ENCODE measurements at places on chromosomes 1 and 21.
A peak's percentile ranks its signal among the peaks of the same experiment; 100 is the strongest.

DNA sequence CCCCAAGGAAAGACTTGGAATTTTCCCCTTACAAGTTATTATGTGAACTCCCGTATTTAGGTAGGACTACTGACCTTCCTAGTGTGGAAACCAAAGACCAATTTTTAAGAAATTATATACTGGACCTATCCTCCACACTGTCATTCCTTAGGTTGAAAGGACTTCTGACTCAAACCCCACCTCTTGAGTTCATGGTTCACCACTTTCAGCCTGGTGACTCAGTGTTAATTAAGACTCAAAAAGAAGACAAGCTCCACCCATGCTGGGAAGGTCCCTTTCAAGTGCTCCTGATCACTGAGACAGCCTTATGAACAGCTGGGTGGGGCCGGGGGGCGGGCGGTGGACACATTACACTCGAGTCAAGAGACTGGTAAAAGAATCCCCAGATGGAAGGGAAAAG, 113.2 kb downstream of the LRRC53 start:
- no peak for DNase-seq

DNA sequence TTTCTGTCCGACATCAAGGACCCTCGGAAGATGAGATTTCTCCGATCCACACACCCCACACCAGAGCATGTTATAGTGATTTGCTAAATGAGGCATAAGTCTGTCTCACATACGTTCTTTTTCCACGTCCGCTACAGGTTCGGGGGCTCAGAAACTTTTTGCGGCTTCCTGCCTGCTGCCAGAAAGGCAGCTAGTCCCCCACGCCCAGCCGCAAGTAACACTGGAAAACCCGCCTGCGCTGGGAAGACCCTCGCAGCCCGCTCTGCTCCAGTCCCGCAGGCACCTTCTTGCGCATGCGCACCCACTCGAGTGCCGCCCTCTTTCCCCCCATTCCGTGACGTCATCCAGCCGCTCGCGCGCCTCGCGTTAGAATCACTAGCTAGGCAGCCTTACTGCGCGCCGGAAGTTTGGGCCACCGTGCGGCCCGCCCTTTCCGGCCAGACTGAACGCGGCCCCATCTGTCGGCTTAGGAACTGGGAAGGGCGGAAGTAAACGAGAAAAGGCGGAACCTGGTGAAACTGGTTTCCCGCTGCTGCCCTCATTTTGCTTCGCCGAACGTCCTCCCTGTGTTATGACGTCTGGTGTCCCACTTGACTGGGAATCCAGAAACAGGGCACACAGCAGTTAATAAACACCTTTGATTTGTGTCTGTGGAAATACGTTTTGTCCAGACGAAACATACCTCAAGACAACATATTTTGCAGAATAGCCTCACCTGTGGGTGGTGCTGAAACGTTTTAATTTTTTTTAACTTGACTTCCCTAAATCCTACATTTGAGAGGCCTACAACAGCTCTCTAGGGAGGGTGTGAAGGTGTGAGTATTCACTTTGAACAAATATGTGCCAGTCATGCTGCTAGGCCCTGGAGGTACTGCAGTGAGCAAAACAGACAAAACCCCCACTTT, at the start of gene C1orf74:
Gene C1orf74, minus strand, starts transcription at position 295 of the 905 bp plus-strand sequence. CDS start 925 bp downstream, outside the sequence.
- peak; percentile 99 for DNase-seq

DNA sequence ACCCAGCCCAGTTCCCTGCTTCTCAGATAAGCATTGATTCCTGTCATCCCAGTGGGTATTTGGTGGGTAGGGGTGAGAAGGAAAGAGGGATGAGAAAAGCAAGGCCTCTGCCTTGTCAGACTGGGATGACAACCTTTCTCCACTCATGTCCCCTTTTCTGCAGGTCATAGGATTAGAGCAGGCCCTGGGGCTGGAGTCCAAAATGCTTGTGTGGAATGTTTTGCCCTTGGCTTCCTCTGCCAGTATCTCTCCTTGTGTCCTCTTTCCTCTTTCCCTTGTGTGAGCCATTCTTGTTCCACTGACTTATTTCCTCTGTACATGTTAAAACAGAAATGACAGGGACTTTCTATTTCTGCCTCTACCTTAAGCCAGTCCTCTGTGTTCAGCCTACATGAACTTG, 4.1 kb downstream of the ATP2B4 start:
- DNase-seq: no peak

- DNase-seq: no peak
These were observed 69.9 kb upstream of the ADGRL2 start for GRCh38 chr1:81730881-81731280.

GRCh38 chr1:232937741-232938375, 12.6 kb upstream of the NTPCR start:
- DNase-seq: no peak

DNA sequence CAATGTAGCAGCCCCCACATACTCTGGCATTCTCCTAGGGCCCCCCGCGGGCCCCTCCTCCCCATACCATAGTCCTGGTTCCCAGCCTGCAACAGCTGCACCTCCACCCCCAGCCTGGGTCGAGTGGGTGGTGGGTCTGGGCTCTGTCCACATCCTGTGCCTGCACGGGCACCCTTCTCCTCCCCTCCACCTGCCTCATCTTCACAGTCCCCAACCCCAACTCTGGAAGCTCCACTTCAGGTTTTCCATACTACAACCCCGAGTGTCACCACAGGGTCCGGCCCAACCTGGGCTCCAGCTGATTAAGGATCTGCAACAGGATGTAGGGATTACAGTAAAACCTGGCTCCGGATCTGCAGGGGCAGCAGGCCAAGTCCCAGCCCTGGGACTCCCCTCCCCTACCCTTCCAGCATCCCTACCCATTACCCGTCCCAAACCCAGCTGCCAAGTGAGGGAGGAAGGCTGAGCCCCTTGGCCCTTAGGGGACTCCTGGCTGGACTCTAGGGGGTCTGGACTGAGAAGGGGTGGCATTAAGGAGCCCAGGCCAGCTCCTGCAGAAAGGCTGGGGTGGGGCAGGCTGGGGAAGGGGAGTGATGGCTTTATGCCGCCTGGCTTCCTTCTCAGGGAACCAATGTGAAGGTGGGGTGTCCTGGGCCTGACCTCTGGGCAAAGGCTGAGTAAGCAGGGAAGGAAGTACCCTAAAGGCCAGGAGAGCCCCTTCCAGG, 116.8 kb downstream of the CASZ1 start:
- no peak for DNase-seq

DNA sequence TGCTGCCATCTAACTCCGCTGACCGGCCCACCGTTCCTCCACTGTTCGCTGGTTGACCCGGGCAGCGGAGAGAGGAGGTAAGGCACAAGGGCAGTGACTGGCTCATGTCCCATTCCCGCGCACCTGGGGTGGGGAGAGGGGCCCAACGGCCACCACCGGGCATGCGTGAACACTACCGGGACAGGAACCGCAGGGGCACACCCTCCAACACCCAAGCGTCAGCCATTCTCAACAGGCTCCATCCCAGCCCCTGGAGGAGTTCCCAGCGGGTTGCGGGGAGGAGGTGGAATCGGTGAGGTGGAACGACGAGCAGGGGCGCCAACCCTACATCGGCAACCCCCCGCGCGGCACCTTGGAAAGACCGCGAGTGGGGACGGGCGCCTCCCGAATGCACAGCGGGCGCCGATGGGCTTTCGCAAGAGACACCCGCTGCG, 126.7 kb downstream of the LIPI start:
- DNase-seq: no peak

GRCh38 chr1:22024485-22025367, 23.3 kb downstream of the CELA3A start:
- peak; percentile 50 for DNase-seq

DNA sequence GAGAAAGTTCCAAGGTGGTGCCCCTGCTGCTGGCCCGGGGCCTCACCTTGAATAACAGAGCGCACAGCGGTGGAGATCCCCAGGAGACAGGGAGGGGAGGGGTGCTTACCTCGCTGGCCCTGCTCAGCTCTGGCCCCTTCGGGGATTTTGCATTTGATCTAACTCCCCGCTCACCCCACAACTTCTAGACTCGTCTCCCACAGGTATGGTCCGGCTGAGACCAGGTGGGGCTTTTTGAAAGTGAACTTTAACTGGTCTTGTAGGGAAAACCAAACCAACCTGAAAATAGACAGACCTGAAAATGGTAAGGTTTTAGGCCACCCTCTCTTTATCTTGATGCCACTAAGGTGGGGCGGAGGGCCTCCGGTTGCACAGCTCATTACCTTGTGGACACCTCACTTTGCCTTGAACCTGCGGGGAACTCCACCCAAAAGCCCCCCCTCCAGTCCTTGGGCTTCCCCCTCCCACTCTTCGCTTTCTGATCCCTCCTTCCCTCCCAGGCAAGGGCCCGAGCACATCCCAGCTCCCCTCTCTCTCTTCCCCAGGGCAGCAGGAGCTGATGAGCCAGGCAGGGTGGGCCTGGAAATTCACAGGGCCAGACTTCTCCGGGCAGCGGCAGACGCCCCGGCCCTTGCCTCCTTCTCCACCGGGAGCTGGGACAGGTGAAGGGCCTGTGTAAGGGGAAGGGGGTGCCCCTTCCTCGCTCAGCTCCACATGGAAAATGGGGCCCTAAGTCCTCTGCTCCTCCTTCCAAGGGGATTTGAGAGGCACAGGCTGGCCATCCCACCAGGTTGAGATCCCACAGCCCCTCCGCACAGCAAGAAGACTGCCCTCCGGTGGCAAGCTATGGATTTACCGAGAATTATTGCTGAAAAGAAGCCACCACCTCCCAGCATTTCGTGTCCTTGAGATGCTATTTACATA, 16.1 kb downstream of the TNFRSF8 start:
- DNase-seq: peak; percentile 51

DNA sequence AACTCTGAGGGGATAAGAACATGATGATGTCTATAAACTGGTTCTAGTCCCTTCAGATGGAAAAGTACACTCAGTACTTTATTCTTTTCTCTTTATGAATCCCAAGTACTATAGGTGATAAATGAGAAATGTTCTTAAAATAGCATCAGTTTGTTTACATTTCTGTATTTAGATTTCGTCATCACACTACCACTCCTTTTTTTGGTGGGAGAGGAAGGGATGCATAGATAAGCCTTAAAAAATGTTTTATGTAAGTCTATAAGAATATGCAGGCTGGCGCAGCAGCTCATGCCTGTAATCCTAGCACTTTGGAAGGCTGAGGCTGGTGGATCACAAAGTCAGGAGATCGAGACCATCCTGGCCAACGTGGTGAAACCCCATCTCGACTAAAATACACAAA, 144.8 kb downstream of the USP25 start:
- DNase-seq: no peak

DNA sequence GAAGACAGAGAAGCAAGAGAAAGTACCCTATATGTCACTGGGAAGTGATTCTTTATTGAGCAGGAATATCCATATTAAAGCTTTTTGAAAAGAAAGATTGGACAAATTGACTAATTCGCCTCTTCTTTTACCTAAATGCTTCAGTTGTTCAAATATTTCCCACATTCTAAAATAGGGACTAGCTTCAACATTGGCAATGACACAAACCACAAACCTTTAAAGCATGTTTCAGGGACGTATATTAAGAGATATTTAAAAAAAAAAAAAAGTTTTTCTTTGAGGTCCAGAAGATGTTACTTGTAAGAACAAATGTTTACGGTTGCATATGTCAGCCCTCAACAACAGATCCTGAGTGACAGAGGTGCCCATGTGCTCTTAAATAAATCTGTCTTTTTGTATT, 235.0 kb upstream of the NFIA start:
- no peak for DNase-seq

GRCh38 chr1:235952950-235953615, 86.4 kb upstream of the LYST start:
- DNase-seq: no peak

GRCh38 chr1:166956872-166957271, 18.5 kb downstream of the ILDR2 start:
- DNase-seq: no peak

DNA sequence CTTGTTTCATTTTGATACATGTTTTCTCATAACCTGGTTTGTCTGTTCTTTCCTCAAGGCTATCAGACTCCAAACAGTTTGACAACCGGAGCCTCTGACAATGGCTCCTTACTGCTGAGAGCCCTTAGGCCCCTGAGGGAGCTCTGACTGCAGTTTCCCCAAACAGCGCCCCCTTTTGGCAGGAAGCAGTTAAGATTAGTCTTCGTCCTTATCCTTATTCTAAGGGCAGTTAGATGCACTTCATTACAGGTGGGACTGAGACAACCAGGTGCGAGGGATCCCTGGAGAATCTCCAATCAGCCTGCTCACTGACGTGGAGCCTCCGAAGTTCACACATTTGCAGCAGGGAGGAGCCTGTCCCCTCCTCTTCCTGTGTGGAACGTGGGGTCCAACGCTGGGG, 393.1 kb downstream of the BRINP3 start:
- no peak for DNase-seq

GRCh38 chr1:113662101-113662500, 97.2 kb downstream of the PHTF1 start:
- no peak for DNase-seq

- no peak for DNase-seq
These were observed 17.5 kb upstream of the KAZN start for GRCh38 chr1:14580986-14581385.

DNA sequence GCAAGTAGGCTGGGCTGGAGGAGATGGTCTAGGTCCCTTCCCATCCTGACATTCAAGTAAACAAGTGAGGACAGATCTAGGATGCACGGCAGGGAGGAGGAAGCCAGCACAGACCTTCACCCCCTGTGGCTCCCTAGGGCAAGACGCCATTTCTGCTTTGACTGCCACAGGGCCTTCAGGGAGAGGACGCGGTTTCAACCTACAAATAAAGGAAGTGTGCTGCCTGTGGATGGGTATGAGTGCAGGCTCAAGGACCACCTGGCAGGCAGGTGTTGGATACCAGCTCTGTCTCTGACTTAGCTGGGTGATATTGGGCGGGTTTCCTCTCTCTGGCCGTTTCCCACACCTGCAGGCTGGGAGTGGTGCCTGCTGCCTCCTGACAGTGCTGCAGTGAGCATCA, 16.2 kb downstream of the SLC2A1 start:
- no peak for DNase-seq

- DNase-seq: no peak
These were observed 67.0 kb downstream of the EIF2B3 start for GRCh38 chr1:44919400-44919799.

- no peak for DNase-seq
These were observed 6.7 kb upstream of the PINK1 start for GRCh38 chr1:20626524-20626923.

DNA sequence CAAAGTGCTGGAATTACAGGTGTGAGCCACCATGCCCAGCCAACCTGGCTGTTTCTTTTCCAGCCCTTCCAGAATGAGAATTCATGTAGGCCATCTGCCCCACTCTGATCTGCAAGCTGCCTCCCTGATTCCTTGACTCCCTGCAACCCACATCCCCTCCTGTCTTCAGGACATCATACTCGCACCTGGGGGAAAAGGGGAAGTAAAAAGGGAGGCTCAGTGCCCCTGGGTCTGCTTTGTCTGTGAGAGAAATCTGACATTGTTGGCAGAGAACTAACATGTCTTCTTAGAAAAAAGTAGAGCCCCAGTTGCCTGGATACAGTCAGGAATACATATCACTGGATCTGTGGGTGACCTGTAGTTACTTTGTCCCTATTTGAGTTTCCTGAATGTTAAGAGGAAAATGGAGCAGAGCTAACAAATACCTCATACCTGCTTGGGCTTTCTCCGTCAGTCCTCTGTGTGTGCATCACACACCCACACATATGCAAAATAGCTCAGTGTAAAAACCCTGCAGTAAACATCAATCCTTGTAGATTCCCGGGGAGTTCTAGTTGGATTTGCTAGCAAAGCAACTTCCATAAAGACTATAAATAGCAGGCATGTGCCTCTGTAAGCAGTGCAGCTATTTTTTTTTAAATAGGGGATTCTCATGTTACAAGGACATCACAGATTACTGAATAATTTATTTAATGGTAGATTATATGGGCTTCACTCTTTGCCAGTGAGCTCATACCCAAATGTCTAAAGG, 62.9 kb downstream of the TEX35 start:
- no peak for DNase-seq

- no peak for DNase-seq
These were observed 19.3 kb downstream of the PRKACB start for GRCh38 chr1:84163123-84163931.

- DNase-seq: no peak
These were observed 58.0 kb downstream of the ADSS2 start for GRCh38 chr1:244393604-244394176.

All from stimulated activated CD4-positive, alpha-beta T cell treated with anti-CD3 and anti-CD28 coated beads, Interleukin-12 subunit alpha, Interleukin-12 subunit beta, amount 100 ng/mL, for 4 hours (primary cell).